Muscle of arm (tissue), 14 donors: ENCODE measurements at places on chromosomes 12 and 14.

- peak; percentile 52 for DNase-seq
Observed at GRCh38 chr14:55454264-55455002, 14.0 kb upstream of the TBPL2 start.

DNA sequence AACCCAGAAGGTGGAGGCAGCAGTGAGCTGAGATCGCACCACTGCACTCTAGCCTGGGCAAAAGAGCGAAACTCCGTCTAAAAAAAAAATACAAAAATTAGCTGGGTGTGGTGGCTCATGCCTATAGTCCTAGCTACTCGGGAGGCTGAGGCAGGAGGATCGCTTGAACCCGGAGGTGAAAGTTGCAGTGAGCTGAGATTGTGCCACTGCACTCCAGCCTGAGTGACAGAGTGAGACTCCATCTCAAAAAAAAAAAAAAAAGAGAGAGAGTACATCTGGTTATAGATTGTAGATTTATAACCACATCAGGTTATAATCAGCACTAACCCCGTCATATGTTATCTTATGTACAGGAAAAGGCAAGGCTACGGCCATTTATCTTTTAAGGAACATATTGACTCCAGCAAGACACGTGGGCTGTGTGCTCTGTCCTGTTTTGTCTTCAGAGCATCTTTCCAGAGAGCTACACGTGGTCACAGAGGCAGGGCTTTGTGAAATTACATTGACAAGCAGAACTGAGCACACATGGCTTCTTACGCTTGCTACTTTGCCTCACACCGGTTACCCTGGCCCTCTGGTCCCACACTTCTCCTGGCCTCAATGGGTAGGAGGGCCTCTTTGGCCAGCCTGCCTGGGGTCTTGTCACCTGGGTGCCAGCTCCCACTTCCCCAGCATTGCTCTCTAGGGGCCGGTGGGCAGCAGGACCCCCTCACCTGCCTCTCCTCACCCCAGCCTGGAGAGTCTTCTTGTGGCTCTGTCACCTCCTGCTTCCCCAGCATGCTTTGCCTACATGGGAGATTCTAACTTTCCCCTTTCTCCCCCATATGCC lies 6.8 kb upstream of the DYNC1H1 start:
- no peak for DNase-seq

DNA sequence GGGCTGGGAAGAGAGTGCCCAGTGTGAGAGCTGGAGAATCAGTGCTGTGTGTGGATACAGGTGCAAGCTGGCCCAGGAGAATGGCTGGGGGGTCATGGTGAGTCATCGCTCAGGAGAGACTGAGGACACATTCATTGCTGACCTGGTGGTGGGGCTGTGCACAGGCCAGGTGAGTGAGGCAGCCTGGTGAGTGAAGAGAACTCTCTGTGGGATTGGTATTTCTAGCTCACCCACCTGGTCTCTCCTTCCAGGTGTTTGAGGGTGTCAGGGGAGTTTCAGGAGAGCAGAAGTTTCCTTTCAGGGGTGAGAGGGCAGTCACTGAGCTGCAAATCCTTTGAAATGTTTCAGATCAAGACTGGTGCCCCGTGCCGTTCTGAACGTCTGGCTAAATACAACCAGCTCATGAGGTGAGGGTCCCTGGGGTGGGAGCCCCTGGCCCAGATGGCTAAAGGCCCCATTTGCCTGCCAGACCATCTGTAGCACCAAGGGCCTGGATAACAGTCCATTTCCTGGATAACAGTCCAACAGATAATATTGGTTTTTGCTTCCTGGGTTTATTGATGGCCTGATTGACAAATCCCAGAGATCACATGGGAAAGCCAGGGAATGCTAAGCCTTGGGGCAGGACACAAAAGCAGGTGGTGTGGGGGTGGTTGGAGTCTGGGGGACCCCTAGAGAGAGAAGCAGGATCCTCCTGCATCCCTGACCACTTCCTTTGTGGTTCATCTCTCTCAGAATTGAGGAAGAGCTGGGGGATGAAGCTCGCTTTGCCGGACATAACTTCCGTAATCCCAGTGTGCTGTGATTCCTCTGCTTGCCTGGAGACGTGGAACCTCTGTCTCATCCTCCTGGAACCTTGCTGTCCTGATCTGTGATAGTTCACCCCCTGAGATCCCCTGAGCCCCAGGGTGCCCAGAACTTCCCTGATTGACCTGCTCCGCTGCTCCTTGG lies 5.5 kb upstream of the ATN1 start:
- DNase-seq, result no peak

GRCh38 chr12:42981379-42981778 lies 391.8 kb upstream of the PRICKLE1 start:
- no peak for DNase-seq

GRCh38 chr12:43100231-43100630 lies 451.8 kb downstream of the ADAMTS20 start:
- no peak for DNase-seq

- DNase-seq, result no peak
Observed at GRCh38 chr14:105944632-105945610, 418.5 kb downstream of the TMEM121 start.

DNA sequence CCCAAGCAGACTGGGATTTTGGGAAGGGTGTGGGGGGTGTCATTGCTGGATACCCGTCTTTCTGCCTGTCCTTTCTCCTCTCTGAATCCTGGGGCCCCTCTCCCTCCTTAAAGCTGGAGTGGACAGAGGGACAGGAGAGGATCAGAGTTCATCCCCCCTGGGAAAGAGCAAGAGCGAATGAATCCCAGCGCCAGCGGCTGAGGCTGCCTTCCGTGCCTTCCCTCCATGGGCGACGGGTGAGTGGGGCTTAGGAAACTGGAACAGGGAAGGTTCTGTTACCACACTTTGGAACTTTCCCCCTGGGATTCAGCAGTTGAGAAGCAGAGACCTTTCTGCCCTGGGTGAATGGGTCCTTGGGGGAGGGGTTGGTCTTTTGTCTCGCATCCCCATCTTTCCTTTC lies 16.2 kb upstream of the RIN3 start:
- DNase-seq, result no peak

- DNase-seq, result no peak
Observed at GRCh38 chr12:32891956-32892355, 4.6 kb downstream of the PKP2 start.

- no peak for DNase-seq
Observed at GRCh38 chr12:1289371-1290155, 298.5 kb downstream of the ERC1 start.

GRCh38 chr12:103573185-103573584 lies 13.9 kb upstream of the STAB2 start:
- no peak for DNase-seq
